ENCODE measurements at places on chromosomes 13 and 19. TPM values are rescaled to one million over a fixed set of nuclear protein-coding genes. Genes with fewer than 3 reads are reported as not detected.

Gene INAFM1
- total RNA-seq, result 0.36 TPM

Gene IGFL2
- not detected for total RNA-seq

Gene ETV2
- 0.28 TPM for total RNA-seq

Gene FFAR2
- not detected for total RNA-seq

Gene SIGLEC12
- not detected for total RNA-seq

Gene C19orf53
- 61.3 TPM for total RNA-seq

Measured in IMR-90 (cell line).